ENCODE measurements at places on chromosomes 11 and 22.

DNA sequence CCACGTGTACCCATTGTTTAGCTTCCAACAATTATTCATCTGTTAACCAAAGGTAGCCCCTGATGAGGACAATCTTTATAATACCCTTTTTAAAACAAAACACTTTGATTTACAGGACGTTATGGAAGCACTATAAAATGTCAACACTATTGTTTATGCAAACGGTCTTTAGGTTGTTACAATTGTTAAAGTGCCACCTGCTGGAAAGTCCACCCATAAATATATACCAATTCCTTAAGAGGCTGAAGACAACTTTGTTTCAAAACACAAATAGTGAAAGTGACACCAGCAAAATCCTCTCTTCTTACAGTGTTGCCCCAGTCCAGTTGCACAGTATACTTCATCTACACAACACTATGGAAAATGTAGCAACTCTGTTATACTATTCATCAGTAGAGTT, 68.9 kb upstream of the SLN start:
- no peak for DNase-seq

DNA sequence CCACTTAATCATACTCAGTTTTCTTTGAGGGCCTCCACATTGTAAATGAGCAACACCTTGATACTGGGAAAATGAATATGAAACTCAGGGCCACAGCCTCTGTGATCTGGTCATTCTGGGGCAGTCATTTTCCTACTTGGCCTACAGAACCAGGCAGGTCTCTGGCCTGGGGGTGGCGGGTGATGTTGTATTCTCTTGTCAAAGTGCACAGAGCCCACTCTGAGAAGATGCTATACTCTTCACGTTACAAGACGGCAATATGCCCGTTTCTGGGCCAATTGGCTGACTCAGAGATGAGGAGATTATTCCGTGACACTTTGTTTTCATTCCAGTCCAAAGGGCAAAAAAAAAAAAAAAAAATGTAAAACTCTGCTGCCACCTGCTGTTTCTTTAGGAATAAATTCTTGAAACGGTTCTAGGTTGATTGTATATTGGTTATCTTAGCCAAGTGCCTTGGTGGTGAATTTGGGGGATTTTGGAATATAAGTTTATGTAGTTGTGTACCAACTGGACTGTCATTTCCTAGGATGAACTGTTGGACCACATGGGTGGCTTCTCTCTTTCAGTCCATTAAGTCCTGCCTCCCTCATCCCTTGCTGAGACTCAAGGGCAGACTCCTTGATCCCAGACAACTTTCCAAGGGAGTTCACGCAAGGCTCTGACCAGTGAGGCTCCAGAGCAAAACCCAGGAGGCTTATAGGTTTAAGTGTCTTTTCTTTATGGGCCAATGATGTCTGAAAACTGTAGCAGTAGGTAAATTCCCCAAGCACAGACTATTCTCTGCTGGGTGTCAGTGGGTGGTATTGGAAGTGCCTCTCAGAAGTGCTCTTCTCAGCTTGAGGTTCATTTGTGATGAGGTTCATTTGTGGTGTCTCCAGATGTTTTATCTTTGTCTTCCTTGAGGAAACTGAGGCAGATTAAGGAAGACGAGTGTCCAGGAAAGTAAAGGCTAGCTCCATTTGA, 18.2 kb downstream of the ADM start:
- peak; percentile 95 for DNase-seq

- DNase-seq = peak; percentile 61
These were observed 23.4 kb upstream of the RIC3 start for GRCh38 chr11:8192016-8192895.

GRCh38 chr11:16587670-16588069, 150.8 kb upstream of the C11orf58 start:
- DNase-seq = no peak

DNA sequence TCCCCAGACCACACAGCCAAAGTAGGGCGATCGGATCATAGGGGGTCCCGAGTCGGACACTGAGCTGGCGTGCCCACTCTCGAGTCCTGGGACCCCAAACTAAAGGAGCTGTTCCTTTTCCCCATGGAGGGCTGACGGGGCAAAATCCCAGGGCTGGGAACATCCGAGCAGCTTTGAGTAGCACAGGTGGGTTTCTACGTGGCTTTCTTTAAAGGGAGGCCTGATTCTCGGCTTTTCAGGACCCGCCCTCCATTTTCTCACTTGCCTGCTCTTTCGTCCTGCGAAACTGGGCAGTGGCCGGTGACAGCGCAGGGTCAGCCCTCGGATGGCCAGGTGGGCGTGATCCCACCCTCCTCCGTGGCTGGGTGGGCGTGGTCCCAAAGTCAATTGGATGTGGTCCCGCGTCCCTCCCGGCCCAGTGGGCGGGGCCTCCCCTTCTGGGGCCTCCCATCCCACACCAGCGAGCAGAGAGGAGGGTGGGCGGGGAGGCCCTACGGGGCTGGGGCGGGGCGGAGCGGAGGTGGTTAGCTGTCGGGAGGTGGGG, 17.5 kb upstream of the TXNRD2 start:
- peak; percentile 48 for DNase-seq

DNA sequence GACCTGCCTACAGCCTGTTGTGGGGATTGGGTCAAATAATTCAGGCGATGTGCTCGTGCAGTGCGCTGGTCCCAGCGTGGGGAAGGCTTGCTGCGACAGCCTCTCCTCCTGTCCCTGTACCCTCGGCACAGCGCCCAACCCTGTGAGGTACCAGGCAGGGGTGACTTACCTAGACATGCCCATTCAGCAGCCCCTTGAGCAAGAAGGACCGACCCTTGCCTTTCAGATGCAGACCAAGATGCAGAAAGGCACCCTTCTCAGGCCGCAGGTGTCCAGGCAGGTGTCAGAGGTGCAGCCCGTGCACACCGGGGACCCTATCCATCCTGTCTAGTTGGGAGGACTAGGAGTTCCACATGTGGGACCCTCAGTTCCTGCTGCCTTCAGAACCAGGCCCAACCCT, 102.7 kb downstream of the BCR start:
- no peak for DNase-seq

DNA sequence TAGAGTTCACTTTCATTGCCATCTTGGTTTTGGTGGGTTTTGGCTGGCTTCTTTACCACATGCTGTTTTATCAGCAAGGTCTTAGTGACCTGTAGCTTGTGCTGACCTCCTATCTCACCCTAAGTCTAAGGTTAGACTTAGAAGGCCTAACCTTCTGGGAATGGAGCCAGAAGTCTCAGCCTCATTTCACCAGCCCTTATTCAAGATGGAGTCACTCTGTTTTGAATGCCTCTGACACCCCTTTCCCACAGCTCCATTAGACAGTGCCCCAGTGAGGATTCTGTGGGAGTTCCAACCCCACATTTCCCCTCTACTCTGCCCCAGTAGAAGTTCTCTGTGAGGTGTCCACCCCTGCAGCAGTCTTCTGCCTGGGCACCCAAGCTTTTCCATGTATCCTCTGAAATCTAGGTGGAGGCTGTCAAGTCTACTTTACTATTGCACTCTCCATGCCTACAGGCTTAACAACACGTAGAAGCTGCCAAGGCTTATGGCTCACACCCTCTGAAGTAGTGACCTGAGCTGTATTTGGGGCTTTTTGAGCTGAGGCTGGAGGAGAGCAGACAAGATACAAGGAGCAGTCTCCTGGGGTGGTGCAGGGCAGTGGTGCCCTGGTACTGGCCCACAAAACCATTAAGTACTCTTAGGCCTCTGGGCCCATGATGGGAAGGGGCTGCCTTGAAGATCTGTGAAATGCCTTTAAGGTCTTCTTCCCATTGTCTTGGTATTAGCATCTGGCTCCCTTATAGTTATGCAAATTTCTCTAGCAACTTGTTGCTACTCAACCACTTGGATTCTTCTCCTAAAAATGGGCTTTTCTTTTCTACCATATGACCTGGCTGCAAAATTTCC, 65.9 kb upstream of the SC5D start:
- no peak for DNase-seq

DNA sequence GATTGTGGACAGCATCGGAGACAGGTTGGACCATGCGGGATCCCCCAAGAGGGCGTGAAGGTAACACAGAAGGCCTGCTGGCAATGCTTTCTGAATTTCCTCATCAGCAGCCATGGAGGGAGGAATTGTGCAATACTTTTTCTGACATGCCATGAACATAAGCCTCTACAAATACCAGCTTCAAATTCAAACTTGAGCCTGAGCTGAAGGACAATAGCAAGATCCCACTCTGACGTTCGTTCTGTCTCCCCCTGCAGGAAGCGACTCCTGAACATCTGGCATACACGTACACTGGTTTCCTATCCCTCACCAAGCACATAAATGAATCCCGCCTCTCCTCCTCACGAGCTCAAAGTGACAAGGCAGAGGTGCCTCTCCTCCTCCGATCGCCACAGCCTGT, 312.2 kb downstream of the BRD1 start:
- peak; percentile 41 for DNase-seq

GRCh38 chr11:123386796-123387510, 43.1 kb upstream of the GRAMD1B start:
- peak; percentile 63 for DNase-seq

DNA sequence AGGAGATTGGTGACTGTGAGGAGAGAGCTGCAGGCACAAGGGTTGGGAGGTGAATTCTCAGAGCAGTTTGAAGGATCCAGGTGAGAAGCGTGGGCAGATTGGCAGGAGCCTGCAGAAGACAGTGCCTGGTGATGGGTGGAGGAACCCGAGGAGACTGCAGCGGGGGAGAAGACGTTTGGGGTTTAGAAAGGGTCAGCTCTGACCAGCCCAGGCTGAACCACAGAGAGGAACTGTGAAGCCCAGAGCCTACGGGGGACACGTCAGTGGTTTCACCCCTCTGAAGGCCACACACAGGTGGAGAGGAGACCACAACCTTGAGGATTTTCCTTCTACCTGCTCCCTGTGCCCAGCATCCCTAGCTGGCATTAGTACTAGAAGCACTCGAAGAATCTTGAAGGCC, 154.8 kb upstream of the TBCEL start:
- no peak for DNase-seq

DNA sequence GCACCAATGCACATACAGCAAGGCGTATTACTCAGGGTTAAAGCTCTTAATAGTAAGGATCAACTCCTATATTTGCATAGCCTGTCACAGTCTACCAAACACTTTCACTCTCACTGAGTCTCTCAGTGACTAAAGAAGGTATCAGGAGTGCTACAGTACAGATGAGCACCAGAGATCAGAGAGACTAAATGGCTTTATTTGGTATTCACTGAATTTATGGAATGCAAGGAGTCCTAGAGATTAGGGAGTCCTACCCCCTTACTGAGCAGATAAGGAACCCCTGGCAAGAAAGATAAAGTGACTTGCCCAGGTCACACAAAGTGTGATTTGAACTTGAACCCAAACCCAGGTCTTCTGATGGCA, 396.4 kb upstream of the CCDC90B start:
- no peak for DNase-seq

DNA sequence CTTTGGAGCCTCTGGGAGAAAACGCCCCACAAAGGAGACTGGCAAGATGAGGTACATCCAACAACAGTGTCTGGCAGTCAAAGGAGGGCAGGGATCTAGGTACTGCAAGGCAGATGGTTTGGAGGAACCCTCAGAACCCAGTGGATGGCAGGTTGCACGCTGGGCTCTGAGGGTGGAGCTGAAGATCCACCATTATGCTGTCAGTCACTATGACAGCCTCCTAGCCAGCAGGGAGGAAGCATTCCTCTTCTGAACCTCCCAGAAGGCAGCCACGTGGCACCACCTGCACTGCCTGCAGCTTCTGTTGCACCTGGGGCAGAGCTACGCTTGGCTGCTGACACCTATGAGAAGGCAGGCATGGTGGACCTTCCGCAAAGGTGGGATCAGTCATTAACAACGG, 40.2 kb downstream of the HTR3A start:
- no peak for DNase-seq

DNA sequence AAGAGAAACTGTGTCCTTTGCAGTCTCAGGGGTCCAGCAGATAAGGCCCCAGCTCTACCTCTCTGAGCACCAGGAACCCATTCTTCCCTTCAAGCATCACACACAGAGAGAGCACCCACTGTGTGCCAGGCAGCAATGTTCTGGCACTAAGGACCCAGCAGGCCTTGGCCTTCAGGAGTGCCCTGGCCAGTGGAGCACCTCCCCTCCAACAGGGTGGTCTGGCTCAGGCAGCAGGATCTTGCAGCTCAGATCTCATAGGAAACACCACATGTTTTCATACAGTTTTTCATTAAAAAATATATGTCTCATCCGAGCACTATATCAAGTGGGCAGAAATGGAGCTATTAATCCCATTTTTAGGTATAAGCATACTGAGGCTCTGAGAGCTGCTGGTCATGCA, 410.6 kb downstream of the SOX6 start:
- no peak for DNase-seq

GRCh38 chr22:21698430-21699329, 32.9 kb downstream of the PPIL2 start:
- DNase-seq = peak; percentile 49

DNA sequence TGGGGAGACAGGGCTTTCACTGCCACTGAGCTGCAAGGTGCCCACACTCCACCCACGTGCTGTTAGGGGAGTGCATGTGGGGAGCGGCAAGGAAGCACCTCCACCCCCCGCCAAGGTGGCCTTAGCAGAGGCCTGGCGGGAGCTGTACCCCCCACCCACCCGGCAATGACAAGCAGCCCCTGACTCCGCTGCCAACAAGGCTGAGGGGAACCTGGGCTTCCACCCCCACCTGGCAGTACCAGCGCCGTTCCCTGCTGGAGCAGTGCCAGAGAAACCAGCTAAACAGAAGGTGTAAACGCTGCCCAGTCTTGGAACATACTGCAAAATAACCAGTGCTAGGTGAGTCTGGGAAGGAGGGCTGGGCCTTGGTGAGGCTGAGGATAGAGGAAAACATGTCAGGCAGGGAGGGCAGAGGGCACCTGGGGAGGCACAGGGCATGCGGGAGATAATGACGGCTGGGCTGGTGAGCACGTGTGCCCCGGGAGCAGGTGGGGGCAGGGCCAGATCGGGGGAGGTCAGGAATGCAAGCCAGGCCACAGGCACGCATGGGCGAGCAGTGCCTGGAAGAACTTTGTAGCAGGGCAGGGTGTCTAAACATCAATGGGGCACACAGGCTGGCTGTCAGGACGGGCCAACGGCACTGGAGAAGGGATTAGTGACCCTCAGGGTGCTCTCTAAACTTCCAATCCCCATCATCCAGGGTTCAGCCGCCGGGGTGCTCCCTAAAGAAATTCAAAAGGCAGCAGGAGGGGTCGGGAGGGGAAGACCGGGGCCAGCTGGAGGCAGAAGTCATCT, 6.6 kb downstream of the CERK start:
- peak; percentile 40 for DNase-seq

DNA sequence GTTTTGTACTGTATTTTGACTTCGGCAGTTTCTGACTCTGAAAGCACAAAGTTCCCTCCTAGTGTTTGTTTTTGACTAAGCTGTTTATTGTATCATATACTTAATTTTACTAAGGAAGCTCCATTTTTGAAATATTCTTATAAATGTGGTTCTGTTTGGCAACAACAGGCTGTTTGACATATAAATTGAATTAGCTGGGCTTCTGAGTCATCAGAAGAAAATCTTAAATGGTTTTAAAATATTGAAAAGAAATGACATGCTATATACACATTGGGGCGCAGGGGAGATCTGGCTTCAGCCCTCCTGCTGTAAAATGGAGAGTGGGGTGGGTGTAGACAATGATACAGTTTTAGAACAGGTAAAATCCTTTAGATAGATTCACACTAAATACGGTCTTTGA, 38.6 kb downstream of the SHISA8 start:
- DNase-seq = no peak

- DNase-seq = no peak
These were observed 21.9 kb upstream of the OAF start for GRCh38 chr11:120188811-120189455.

GRCh38 chr11:109862835-109863234, 230.4 kb upstream of the ZC3H12C start:
- no peak for DNase-seq

All from fibroblast of skin of back (primary cell).